ENCODE measurements at places on chromosomes 3 and 15. TPM values are rescaled to one million over a fixed set of nuclear protein-coding genes. Genes with fewer than 3 reads are reported as not detected.

Gene ERC2
- total RNA-seq, result not detected

DNA sequence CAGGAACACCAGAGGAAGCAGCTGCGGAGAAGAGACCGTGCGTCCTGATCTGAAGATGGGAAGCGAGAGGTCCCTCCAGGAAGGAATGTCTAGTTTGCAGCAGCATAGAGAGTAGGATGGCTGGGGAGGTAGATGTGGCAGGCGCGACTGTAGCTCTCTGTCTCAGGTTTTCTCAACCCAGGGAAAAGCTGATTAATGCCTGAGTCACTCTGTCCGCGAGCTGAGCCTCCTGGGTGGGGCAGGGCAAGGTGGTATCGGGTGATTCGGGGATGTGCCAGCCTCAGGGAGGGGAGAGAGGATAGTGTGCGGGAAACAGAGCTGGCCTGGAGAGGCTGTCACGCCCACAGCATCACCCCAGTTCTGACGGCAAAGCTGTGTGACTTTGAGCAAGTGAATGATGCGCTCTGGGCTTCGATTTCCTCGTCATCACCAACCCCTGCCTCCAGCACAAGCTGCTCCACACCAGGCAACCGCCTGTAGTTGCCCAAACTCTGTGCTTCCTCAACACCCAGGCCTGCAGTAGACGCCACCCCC, 28.4 kb downstream of the CPN2 start:
- no peak for DNase-seq

- DNase-seq, result no peak
Observed at GRCh38 chr15:65580287-65580686, 30.6 kb downstream of the INTS14 start.

Gene GOLGA8N
- 0.82 TPM for total RNA-seq

Gene INKA1
- 1.7 TPM for total RNA-seq

DNA sequence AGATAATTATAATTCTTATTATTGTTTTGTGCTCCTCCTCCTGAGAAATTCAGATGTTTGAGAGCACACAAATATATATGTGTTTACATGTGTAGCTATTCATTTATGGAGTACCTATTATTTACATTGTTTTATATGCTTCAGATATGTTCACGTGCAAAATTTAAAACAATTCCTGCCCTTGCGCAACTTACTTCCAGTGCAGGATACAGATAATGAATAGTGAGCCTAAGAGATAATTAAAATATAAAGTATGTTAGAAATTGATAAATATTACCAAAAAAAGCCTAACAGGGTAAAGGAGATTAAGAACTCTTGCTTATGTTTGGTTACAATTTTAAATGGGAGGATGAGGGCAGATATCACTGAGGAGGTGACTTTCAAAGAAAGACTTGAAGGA, 81.7 kb upstream of the DPH6 start:
- DNase-seq, result no peak

GRCh38 chr15:96878129-96878528, 547.6 kb downstream of the NR2F2 start:
- no peak for DNase-seq

Measured in CD8-positive, alpha-beta memory T cell (primary cell).